Skeletal muscle tissue (tissue), 5 donors: ENCODE measurements at places on chromosomes 12 and 14. TPM values are rescaled to one million over a fixed set of nuclear protein-coding genes. Genes with fewer than 3 reads are reported as not detected.

LYZ gene
- 34.4 TPM for total RNA-seq

C1R gene
- total RNA-seq, result 76.7 TPM

MAGOHB gene
- 13.0 TPM for total RNA-seq

MUCL1 gene
- total RNA-seq, result not detected

LTBP2 gene
- 12.0 TPM for total RNA-seq

APOLD1 gene
- 9.9 TPM for total RNA-seq

P3H3 gene
- 19.8 TPM for total RNA-seq

TRIM9 gene
- total RNA-seq, result 1.0 TPM

GPR137C gene
- total RNA-seq, result 1.6 TPM

ITGB7 gene
- total RNA-seq, result 1.6 TPM

BMAL2 gene
- 1.6 TPM for total RNA-seq

LRRIQ1 gene
- total RNA-seq, result not detected

SERPINA10 gene
- total RNA-seq, result not detected

REM2 gene
- total RNA-seq, result under 0.01 TPM

TDRD9 gene
- total RNA-seq, result 0.52 TPM

SMIM41 gene
- total RNA-seq, result not detected

ARMH4 gene
- 6.8 TPM for total RNA-seq

LARP4 gene
- total RNA-seq, result 37.6 TPM

ACAD10 gene
- total RNA-seq, result 18.3 TPM

FBRSL1 gene
- 6.8 TPM for total RNA-seq

HOXC9 gene
- total RNA-seq, result 4.2 TPM

SYNDIG1L gene
- under 0.01 TPM for total RNA-seq

TMEM132D gene
- total RNA-seq, result 1.6 TPM

MEG3 gene
- total RNA-seq, result 587 TPM

ESPL1 gene
- total RNA-seq, result 2.6 TPM

GOLGA5 gene
- total RNA-seq, result 26.6 TPM

GPR135 gene
- total RNA-seq, result 2.6 TPM

KLHL33 gene
- total RNA-seq, result 2.1 TPM

ASB2 gene
- 16.2 TPM for total RNA-seq

ADCY4 gene
- 9.9 TPM for total RNA-seq

SIX6 gene
- total RNA-seq, result not detected

ORAI1 gene
- total RNA-seq, result 10.4 TPM

C12orf54 gene
- total RNA-seq, result not detected

SLC8B1 gene
- total RNA-seq, result 8.4 TPM

PCED1B gene
- 1.0 TPM for total RNA-seq

ATG2B gene
- 21.4 TPM for total RNA-seq

APOF gene
- not detected for total RNA-seq

OTOGL gene
- total RNA-seq, result 0.52 TPM

C12orf50 gene
- total RNA-seq, result not detected
